ENCODE measurements at places on chromosomes 1 and 21.

DNA sequence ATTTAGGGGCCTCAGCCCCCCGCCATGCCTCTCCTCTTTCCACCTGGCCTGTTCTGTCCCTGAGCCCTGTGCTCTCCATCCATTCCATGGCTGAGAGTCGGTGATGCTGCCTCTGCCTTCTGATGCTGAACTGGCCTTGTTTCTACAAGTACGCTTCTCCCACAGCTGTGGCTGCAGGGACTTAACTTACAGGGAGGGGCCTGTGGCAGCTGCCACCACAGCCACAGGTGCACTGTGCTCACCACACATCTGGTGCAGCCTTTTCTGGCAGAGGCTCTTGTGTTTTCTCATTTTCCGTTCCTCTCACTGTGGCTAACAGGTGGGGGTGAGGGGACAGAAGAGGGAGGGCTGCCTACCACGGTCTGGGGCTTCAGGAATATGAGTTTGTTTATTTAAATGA lies 4.2 kb downstream of the FMO1 start:
- DNase-seq = no peak

- DNase-seq = no peak
Measured at GRCh38 chr1:59071289-59071688, 225.6 kb upstream of the FGGY start.

DNA sequence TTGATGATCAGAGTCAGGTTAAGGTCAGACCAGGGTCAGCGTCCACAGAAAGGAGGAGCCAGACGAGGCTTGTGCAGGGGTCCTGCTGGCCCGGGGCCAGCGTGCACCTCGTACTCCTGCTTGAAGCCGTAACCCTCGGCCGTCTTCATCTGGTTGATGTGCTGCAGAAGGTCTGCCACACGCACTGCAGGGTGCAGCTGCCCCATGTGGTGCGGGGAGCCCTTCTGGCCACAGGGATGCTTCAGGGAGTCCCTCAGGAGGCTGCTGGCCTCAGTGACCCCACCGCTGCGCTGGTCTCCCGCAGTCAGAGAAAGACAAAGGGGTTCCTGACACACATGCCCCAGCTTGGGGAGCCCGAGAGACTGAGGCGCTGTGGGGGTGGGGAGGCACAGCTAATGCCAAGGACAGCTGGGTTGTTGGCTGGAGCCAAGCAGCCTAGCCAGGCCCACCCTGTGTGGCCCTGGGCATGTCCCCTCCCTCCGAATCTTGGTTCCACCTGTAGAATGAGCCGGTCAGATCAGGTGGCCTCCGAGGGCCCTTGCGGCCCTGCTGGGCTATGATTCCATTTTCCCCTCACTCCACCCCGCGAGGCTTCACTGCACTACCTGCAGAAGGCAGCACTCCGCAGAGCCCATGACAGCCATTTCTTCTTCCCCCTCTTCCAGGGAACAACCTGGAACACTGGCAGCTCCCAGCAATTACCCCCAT lies 251.9 kb downstream of the PTPRU start:
- no peak for DNase-seq

- DNase-seq = peak; percentile 57
Measured at GRCh38 chr1:40951943-40952743, 27.4 kb upstream of the CTPS1 start.

GRCh38 chr1:57407928-57408327 lies 15.9 kb downstream of the DAB1 start:
- no peak for DNase-seq

DNA sequence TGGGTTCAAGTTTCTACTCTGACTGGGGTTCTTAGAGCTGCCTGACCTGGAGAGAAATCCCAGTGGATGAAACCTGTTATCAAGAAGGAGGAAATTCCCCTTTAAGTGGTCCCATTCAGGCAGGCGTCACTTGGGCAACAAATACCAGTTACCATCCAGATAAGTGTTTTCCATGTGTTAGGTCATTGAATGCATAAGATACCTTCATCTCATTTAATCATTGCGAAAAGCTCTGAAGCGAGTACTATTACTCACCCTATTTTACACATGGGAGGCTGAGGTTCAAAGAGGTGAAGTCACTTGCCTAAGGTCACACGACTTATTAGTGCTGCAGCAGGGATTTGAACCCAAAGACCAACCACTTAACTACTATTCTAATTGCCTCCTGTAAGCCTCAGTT lies 45.5 kb upstream of the RPL11 start:
- DNase-seq = no peak

GRCh38 chr1:201896951-201897391 lies 8.3 kb downstream of the SHISA4 start:
- no peak for DNase-seq

- no peak for DNase-seq
Measured at GRCh38 chr1:201125019-201125418, 2.0 kb downstream of the ASCL5 start.

GRCh38 chr21:38669186-38669585 lies 136.5 kb upstream of the ETS2 start:
- no peak for DNase-seq

DNA sequence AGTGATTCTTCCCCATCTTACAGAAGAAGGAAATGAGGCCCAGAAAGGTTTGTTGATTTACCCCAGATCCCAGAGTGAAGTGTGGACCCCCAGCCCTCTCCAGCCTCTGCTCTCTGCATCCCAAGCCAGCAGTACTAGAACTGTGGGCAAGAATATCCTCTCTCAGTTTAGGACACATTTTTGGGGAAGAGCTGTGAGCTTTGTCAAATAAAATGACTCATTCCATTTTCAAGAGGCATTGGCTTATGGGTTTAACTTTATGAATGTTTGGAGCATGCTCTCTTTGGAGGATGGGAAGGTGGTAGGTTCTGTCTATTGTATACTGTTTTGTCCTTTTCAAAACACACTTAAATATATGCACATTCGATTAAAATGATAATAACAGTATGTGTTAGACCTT lies 70.6 kb upstream of the CNTN2 start:
- no peak for DNase-seq

DNA sequence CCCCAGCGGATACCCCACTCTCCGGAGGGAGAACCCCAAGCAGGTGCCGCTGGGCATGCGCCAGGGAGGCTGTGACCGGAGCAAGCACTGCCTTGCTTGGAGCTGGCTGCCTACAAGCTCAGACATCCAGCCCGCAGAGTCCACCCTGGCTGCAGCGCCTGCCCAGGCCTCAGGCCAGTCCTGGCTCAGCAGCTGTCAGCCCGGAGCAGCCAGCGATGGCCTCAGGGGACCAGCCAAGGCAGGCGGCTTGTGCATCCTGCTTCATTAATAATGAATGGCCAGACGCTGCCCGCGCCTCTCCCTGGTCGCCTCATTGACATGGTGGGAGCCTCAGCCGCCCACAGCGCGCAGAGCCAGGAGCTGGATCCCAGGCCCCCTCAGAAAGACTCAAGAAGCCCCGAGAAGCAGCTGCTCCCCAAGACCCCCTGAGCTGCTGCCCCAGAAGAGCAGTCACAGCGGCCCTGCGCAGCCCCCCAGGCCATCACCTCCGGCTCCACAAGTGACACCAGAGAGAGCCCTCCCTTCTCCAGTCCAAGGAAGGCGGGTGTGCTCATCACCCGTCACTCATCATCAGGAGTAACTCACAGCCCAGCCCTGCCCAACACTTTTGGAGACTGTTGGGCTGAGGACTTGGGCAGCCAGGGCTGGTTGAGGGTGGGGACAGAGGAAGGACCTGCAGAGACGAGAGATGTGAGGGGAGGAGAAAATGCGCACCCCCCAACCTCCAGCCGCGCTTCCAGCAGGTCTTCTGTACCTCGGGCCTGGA lies 19.6 kb downstream of the KCNAB2 start:
- no peak for DNase-seq

DNA sequence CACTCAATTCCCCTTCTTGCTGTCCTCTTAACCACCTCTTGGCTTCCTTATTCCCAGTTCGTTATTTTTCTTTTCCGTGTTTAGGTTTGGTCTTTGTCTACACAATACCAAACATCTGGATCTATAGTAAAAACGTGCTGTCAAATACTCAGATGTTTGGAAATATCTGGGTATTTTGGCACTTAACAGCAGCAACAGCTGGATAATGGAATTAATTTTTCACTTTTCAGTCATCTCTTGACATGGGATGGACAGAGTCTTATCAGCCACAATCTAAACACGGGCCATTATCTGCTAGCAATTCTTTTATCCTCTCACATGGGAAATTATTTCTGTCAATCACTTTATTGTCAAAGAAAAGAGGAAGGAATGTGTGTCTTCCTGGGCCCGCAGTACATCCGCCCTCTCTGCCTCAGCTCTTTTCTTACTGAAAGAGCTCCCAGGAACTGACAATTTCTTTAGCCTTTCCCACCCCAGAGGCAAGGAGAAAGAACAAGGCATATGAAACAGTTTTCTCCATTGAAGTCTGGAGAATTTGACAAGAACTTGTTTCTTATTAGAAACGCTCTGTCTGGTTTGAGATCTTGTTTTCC lies 13.4 kb downstream of the NHLH2 start:
- no peak for DNase-seq

DNA sequence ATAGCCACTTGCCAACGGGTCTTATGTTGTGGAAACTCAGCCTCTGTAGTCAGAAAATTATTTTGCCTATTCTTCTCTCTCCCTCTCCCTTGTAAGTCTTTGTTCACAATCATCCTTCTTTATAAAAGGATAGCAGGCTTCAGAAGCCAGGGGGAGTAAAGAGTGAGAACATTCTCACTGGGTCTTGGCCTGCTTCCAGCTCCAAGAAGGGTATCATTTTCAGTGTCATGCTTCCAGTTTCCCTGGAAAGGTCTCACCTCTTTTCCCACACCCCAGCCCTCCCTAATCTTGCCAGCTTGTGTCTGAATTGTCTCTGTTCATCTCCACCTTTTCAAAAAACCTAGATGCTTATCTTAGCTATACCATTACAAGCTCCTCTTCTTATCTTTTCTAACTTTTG lies 346.2 kb upstream of the LRRC7 start:
- no peak for DNase-seq

DNA sequence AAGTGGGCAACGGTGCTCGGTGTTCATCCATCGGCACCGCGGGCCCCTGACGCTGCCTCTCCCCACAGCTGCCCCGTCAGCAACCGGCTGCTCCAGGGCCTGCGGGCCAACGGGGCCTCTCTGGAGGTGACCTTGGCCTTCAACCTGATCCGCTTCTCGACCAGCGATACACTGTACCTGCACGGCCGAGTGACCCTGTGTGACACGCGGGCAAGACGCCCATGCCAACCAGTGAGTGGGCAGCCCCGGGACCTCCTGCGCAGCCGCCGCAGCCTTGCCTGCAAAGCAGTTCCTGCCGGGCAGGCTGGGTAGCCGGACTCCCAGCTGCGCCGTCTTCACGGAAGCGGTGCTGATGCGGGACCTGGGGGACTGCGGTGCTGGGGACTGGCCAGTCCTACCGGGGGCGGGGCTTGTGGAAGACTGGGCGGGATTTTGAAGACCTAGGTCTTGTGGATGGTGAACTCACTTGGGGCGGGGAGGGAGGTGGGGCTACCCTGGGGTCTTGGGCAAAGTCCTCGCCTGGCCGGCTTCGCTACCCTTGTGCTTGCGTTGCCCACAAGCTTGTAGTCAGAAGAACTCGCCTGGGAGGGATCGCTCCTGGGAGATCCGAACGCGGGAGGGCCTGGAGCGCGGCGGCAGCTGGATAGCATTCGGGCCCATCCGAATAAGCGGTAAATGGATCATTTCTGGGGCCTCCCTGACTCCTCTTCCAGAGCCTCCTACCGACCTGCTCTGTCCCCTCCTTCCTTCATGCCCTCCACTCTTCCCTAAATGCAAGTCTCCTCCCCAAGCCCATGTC lies 8.8 kb upstream of the CEP85 start:
- peak; percentile 52 for DNase-seq

GRCh38 chr1:55517036-55517435 lies 301.9 kb upstream of the USP24 start:
- no peak for DNase-seq

- no peak for DNase-seq
Measured at GRCh38 chr1:196148367-196148970, 459.8 kb downstream of the KCNT2 start.

GRCh38 chr1:29962336-29962735 lies 726.0 kb downstream of the PTPRU start:
- no peak for DNase-seq

- DNase-seq = no peak
Measured at GRCh38 chr21:43758111-43758641, 17.9 kb downstream of the CSTB start.

DNA sequence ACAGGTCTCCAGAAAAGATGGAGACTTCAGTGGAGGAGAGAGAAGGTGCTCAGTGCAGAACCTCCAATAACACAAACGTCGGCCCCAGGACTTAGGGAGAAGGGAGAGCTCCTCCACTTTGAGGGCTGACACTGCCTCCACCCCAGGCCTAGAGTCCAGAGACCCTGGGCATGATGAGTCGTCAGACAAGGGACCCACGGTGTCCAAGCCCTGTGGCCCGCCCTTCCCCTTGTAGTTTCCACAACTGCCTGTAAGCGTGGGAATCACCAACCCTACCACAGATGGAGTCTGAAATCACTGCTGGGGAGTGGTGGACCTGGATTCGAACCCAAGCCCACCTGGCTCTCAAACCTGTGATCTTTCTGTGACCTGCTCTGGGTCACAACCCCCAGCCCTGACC lies 281.1 kb downstream of the NPHP4 start:
- no peak for DNase-seq

DNA sequence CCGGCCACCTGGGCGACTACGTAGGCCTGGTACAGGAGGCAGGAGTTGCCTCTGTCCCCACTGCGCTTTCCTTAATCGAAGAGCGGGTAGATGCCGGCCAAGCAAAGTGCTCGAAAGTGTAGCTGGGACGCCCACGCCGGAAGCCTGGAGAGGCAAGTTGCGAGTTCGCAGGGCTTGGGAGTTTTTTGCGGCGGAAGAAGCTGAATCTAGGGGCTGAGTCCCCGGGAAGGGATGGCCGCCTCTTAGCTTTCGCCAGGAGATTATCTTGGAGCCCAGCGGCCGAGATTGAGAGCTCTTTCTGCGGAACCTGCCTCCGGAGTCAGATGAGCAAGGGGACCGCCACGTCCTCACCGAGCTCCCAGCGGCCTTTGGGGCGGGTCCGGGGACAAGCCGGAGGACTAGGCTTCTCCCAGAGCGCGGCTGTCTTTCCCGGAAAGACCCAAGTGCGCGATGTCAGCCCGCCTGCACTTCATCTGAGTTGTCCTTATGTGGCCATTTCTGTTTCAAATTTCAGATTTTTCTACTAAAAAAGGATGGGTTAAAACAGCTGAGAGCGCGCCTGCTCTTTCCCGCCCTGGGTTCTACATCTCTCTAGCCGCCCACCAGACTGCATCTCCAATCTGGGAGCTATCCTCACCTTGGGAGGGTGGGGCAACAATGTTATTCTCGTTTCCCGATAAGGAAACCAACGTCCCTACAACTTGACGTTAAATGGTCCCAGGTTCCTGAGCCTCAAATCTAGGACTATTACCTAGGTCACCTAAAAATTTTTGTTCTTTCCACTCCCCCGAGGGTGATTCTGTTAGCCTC lies 12.4 kb upstream of the TBX15 start:
- no peak for DNase-seq

Data from stimulated activated CD4-positive, alpha-beta T cell treated with anti-CD3 and anti-CD28 coated beads, Interleukin-12 subunit alpha, Interleukin-12 subunit beta, amount 100 ng/mL, for 4 hours (primary cell).